ENCODE measurements at places on chromosomes 2 and 18.

DNA sequence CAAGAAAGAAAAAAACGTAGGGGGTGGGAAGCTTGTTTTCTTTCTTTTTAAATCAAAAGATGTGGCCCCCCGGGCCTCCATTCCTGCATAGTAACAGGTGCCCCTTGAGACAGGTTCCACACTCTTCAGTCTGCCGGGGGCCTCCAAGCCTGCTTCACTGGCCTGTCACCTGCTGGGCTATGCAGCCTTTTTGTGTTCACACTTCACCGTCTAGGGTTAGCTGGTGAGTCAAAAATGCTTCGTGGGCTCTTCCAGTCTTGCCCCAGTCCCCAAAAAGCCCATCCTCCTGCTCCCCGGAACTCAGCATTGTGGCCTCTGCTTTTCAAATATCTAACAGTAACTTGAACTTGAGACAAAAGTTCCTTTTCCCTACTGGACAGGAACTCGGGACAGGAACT is 67.9 kb downstream of the POLR1A start:
- no peak for DNase-seq

- DNase-seq, result no peak
Measured at GRCh38 chr18:32919799-32920198, 147.0 kb upstream of the KLHL14 start.

GRCh38 chr2:44061876-44062275 is 66.1 kb upstream of the LRPPRC start:
- DNase-seq, result no peak

- DNase-seq, result no peak
Measured at GRCh38 chr2:5145801-5146200, 546.4 kb upstream of the SOX11 start.

DNA sequence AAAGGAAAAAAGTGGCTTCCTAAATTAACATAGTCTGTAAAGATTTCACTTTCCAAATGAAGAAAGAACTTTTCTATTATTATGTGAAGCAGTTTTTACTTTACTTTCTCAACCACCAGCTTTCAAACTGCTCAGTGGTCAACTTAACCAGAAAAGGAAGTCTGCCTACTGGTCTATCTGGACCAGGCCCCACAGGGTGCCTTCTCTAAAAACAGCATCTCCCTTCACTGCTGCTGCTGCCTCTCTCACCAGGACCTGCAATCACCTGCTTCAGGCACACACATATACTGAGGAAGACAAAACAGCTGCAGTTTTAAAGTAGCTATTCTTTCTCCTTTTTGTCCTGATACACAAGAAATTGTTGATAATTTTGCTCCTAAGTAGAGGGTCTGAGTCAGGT is 221.3 kb upstream of the DCC start:
- DNase-seq, result no peak

GRCh38 chr18:78675231-78675630 is 304.4 kb upstream of the SALL3 start:
- DNase-seq, result no peak
